ENCODE measurements at places on chromosomes 7 and 10. TPM values are rescaled to one million over a fixed set of nuclear protein-coding genes. Genes with fewer than 3 reads are reported as not detected.

- no peak for DNase-seq
These were observed 98.0 kb downstream of the KAT6B start for GRCh38 chr10:74924251-74924963.

DNA sequence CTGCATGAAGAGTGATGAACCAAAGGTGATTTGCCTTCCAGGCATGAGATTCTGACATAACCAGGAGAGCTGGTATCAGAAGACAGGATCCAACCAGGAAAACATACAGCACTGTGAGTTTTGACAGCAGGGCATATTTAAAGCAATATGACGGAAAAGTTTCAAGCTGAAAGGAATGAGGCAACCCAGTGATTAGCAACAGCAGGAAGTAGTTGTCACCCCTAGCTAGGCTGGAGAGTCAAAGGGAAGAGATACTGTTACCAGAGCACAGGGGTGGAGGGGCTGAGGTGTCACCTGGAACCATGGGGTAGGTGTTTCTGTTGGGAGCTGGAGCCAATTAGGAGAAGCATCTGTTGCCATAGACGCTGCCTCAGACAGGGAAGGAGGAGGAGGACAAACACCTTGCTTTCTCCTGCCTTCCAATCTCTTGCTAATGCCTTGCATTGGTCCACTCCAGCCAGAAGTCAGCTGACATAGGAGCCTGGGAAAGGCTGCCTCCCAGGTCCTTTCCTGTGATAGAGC lies 125.4 kb upstream of the SORCS3 start:
- no peak for DNase-seq

DNA sequence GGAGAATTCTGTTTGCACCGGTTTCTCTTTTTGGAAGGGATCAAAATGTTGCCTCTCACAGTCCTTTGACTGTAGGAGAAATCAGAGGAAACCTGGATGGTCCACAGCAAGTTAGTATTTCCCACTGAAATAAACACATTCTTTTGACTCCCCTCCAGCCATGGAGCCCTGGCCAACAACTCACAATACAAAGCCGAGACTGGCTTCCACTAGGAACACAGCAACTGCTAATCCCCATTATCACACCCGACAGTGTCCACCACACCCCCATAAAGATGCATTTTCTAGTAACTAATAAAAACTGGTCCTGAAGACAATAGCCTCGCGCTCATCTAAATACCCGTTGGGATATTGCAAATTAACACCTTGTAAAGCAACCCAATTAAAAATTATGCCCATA lies 798 bp upstream of the MACROH2A2 start:
- DNase-seq = no peak

DNA sequence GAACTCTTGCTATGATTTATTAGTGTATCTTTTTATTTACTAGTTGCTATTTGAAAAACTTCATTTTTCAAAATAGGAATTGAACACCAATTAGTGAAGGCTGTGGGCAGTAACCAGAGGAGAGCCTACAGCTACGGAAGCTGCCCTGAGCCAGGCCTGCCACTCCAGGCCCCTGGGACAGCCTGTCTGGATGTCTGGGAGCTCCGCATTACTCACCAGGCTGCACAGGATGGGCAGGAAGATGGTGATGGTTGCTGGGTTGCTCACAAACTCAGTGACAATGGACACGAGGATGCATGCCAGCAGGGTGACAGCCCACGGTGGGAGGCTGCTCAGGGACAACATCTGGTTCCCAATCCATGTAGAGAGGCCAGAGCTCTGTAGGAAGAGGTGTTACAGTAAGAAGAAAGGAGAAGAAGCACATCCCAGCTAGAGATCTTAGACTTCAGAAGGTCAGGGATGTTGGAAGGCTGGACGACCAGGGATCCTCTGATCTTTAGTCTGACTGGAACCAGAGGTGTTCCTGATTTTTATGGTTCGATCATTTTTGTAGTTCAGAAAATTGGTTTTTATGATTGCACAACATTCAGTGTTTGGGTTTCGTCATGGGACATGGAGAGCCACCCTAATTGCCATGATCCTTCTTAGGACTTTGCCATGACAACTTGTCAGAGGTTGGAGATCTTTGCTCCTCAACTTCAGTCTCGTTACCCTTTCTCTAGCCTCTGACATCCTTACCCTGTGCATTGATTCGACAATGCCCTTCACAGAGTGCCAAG lies 23.2 kb downstream of the STMP1 start:
- no peak for DNase-seq

DNA sequence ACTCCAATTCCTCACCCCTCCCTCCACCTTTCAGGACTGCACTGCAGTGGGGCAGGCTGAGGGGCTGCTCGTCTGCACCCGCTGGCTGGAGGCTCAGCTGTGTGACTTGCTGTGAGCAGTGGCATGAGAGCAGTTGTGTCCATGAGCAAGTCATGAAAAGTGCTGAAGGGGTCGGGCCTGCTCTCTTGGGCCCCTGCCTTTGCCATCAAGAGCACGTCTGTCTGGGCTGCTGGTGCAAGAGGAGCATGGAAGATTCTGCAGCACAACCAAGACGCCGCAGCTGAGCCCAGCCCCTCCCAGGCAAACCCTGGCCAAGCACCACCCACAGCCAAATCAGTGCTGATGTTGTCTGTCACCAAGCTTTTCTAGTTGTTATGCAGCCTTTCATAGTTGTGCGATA lies 284.3 kb downstream of the TCERG1L start:
- no peak for DNase-seq

GRCh38 chr10:97759946-97760345 lies 11.9 kb downstream of the SFRP5 start:
- no peak for DNase-seq

GRCh38 chr10:130360826-130361311 lies 224.7 kb downstream of the GLRX3 start:
- no peak for DNase-seq

- no peak for DNase-seq
These were observed 687.3 kb upstream of the CELF2 start for GRCh38 chr10:10330418-10330817.

DNA sequence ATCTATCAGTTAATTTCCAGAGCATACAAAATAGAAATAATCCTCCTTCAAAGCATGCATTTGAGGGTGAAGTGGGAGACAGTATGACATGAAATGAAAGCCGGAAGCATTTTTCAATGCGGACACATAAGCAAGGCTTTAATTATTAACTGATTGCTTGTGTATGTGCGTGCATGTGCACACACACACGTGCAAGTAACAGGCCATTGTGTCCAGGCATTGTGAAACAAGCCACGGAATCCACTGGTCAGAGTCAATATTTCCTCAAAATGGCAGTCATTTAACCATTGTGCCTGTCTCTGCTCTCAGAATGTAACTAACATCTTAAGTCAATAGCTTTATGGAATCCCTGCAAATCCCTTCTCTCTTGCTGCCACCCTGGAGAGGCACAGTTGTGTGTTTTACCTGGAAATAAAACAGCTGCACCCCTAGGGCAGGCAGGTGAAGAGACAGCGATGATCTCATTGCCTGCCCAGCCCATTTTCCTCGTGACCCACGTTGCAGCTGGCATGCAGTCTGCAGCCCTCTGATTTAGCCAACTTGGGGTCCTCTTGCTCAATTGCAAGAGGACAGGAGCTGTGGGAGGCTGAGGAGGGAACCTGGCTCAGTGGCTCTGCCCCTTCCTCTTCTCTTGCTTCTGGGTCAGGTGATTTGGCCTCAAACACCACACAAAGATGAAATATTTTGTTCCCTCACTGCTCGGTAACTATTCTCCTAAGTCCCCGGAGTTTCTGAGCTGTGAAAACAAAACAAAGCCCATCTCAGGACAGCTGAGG lies 500.9 kb upstream of the ZMIZ1 start:
- DNase-seq = no peak

GRCh38 chr10:6988654-6989053 lies 408.6 kb upstream of the PRKCQ start:
- no peak for DNase-seq

Gene TUBGCP2
- 56.7 TPM for total RNA-seq

Gene DKK1
- 0.25 TPM for total RNA-seq

Gene SPDYE2B
- total RNA-seq = not detected

Gene GPNMB
- 0.20 TPM for total RNA-seq

Gene SHTN1
- total RNA-seq = 18.6 TPM

Gene LRGUK
- total RNA-seq = 0.13 TPM
